Dermis blood vessel endothelial cell (primary cell): ENCODE measurements at places on chromosomes 11 and 22. TPM values are rescaled to one million over a fixed set of nuclear protein-coding genes. Genes with fewer than 3 reads are reported as not detected.

ADM2 gene
- 0.34 and 0.60 TPM in 2 replicates for total RNA-seq

GLYAT gene
- under 0.01 TPM in 1 of 2 replicates, not detected in the other for total RNA-seq

KCNK7 gene
- total RNA-seq: 0.14 and 0.17 TPM in 2 replicates

ELMOD1 gene
- 0.17 and 2.1 TPM in 2 replicates for total RNA-seq

SCGB1D2 gene
- total RNA-seq: not detected in 2 replicates

CRYBA4 gene
- total RNA-seq: not detected in 2 replicates

MAPK8IP2 gene
- 0.34 and 0.51 TPM in 2 replicates for total RNA-seq

DUSP18 gene
- total RNA-seq: 14.0 and 15.4 TPM in 2 replicates

POU2AF2 gene
- total RNA-seq: not detected in 2 replicates

OR4D10 gene
- not detected in 2 replicates for total RNA-seq

CRYBB2 gene
- total RNA-seq: not detected in 2 replicates

C11orf16 gene
- total RNA-seq: not detected in 2 replicates

ADAMTS15 gene
- 2.7 and 4.6 TPM in 2 replicates for total RNA-seq

CABP4 gene
- 1.0 and 4.9 TPM in 2 replicates for total RNA-seq

SBF1 gene
- total RNA-seq: 50.0 and 62.1 TPM in 2 replicates

CARD18 gene
- total RNA-seq: not detected in 2 replicates

TOB2 gene
- total RNA-seq: 18.0 and 25.7 TPM in 2 replicates

LRRC74B gene
- total RNA-seq: not detected in 2 replicates

SPINDOC gene
- total RNA-seq: 14.3 and 22.4 TPM in 2 replicates

TIMM10B gene
- 26.4 and 32.5 TPM in 2 replicates for total RNA-seq

MS4A4A gene
- total RNA-seq: not detected in 2 replicates

FAM181B gene
- under 0.01 and 0.05 TPM in 2 replicates for total RNA-seq

CASP5 gene
- total RNA-seq: not detected in 2 replicates

SLC22A12 gene
- not detected in 2 replicates for total RNA-seq

OR4B1 gene
- total RNA-seq: not detected in 2 replicates

ANO5 gene
- total RNA-seq: under 0.01 and 0.09 TPM in 2 replicates

SMC1B gene
- total RNA-seq: not detected in 2 replicates

MMP13 gene
- not detected in 2 replicates for total RNA-seq

ACTN3 gene
- under 0.01 and 0.14 TPM in 2 replicates for total RNA-seq

ALX4 gene
- not detected in 2 replicates for total RNA-seq
